ENCODE measurements at places on chromosomes 4 and X.

DNA sequence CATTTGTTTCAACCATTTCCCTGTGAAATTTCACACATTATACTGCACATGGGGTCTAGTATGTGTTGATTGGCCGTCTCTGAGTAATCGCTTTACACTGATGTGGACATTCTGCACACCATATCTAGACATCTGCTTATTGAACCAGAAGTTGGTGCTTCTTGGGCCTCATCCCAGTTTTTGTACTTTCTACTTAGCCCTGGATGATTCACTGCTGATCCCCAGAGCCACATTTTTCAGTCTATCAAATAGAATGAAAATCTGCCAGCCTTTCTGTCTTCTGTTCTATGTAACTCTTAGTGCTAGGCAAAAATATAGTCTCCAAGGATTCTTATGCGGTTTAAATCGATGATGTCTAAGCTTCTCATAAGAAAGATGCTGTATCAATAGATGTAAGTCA lies 40.5 kb upstream of the RELL1 start:
- no peak for DNase-seq

- DNase-seq, result no peak
Measured at GRCh38 chr4:8185295-8185694, 13.8 kb upstream of the SH3TC1 start.

DNA sequence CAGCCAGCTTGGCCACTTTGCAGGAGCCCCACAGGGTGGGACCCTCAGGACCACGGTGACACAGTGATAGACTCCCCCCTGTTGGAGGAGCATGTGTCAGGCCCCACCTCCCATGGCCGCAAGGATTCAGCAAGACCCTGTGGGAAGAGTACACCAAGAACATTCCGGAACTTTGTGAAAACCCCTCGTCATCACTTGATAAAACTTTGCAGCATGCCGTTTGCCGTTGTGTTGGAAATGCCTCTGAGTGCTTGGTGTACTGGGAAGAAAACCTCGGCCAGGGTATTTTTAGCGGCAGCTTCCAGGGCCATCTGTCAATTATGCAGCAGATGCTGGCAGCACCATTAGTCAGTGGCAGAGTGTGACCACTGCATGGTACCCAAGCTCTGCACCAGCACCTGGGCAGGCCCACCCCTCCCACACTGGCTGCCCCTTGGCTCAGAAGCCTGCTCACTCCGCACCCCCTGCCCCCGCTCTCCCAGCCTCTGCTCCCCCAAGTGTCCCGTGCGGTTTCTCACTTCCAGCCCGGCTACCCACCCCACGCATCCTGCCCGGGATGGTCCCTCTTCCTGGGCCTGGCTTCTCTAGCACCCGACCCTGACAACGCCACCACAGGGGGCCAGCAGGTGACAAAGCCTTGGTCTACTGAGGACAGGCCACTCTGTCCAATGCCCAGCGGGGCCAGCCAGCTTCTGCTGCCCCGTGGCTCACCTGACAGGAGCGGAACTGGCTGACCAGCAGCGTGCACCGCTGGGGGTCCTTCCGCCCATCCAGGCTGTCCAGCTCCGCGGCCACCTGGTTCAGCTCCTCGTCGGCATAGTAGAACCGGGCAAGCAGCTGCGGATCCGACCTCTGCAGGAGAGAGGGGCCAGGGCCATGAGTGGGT lies 65.0 kb downstream of the ZFYVE28 start:
- DNase-seq, result no peak

DNA sequence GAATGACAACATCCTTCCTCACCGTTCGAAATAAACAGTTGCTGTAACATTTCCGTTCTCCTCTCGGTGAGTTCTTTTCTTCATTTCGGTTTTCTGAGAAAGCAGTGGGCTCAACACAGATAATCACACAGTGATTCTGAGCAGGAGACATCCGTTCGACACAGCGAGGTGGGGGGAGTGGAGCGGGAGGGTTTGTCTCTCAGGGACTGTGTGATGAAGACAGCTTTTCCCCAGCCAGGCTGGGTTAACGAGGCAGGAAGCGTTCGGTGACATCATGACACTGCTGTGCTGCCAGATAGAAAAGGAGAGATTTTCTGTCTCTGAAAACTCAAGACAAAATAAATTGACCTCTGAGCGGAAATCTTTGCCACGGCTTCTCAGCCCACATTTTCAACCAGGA lies 119.3 kb downstream of the CRLF2 start:
- no peak for DNase-seq

GRCh38 chr4:145839151-145839550 lies 99.5 kb downstream of the ZNF827 start:
- DNase-seq, result no peak

- peak; percentile 67 for DNase-seq
Measured at GRCh38 chrX:7334253-7334935, 186.4 kb upstream of the PUDP start.

GRCh38 chr4:163693211-163693610 lies 198.7 kb downstream of the TMA16 start:
- DNase-seq, result no peak

GRCh38 chr4:7879127-7879526 lies 60.5 kb downstream of the AFAP1 start:
- DNase-seq, result no peak

DNA sequence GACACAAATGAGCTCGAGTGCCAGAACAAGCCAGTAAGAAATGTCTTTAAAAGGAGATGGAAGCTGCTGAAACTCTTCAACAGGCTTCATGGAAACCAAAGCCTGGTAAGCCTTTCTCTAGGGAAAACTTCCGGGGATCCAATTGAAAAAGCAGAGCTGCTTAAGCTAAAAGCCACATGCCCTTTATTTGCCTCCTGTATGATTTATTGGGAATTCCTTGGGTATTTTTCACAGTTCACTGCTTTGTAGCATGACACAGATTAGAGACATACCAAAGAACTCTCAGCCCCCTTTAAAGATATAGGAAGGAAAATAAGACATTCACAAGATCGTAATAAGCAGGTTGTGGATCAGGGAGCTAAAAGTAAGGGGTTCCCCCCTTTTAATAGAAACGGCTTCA lies 6.5 kb upstream of the ARHGAP6 start:
- no peak for DNase-seq

DNA sequence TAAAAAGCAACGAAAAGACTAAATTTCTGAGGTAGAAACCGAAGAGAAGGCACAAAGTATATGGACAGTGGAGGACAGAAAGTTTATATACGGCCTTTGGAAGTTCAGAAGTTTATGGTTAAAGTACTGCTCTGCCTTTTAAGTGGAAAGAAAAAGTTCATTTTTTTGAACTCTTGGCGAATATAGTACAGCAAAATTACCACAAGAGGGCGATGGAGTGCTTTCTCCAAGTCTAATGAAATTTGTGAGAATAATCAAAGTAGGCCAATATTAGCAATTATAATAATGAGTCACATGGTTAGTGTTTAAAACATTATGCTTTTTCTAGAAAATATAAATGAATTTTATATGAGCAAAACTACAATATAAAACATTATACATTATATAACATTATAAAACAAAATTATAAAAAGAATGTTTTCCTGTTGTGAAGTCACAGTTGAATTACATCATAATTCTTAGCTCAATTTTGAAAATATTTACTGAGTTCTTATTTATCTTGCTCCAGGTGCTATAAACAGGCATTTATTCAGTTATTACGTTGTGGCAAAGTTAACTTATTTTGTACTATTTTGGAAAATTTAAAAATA lies 136.2 kb upstream of the BMPR1B start:
- DNase-seq, result peak; percentile 24

GRCh38 chr4:10192331-10192730 lies 75.7 kb upstream of the WDR1 start:
- no peak for DNase-seq

DNA sequence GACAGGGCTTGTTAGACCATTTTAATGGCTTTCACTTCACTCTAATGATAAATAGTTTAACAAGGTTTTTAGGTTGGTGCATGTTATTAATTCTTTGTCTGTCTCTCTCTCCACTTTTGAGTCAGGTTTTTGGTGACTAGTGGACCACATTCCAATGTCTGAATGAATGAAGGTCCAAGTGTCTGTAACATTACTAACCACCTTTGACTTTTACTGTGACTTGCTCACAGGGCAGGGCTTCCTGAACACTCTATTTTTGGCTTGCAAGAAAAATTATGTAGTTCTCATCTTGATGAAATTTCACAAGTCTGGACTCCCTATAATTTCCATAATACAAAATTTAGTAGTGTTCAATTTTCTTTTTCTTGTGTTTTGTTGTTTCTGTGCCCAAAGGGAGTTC lies 78.9 kb upstream of the BMPR1B start:
- no peak for DNase-seq

DNA sequence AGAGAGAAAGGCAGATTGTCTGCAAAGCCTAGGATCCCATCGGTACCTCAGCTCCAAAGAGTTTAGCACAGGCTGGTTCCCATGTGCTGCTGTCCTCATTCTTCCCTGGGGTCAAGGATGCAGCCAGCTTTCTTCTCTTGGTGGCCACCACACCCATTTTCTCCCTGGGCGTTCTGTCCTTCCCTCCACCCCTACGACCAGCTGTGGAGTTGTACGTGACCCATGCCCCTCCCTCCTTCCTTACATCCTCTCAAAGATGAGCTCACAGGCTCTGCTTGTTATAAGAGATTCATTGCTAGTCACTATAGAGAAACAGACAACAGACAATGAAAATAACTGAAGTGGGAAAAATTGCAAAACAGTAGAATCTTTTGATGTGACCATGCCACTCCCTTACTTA lies 74.0 kb upstream of the KLF3 start:
- no peak for DNase-seq

DNA sequence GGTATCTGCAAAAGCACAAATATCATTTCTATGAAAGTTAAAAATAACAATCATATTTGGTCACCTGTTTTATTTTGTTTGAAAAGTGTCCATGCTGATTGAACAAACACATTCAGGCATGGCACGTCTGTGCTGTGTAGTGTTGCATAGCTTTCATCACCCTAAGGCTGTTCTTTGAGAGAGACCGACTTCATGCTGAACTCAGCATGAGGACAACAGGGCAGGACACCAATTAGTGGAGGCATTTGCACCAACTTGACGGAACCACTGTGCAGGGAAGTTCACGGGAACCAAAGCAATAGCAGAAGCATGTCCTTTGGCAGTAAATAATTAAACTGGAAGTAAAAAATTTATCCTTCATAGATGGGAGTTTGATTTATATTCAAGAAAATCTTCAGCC lies 158.4 kb upstream of the SLC7A11 start:
- no peak for DNase-seq

- no peak for DNase-seq
Measured at GRCh38 chrX:118513120-118513898, 17.7 kb downstream of the DOCK11 start.

DNA sequence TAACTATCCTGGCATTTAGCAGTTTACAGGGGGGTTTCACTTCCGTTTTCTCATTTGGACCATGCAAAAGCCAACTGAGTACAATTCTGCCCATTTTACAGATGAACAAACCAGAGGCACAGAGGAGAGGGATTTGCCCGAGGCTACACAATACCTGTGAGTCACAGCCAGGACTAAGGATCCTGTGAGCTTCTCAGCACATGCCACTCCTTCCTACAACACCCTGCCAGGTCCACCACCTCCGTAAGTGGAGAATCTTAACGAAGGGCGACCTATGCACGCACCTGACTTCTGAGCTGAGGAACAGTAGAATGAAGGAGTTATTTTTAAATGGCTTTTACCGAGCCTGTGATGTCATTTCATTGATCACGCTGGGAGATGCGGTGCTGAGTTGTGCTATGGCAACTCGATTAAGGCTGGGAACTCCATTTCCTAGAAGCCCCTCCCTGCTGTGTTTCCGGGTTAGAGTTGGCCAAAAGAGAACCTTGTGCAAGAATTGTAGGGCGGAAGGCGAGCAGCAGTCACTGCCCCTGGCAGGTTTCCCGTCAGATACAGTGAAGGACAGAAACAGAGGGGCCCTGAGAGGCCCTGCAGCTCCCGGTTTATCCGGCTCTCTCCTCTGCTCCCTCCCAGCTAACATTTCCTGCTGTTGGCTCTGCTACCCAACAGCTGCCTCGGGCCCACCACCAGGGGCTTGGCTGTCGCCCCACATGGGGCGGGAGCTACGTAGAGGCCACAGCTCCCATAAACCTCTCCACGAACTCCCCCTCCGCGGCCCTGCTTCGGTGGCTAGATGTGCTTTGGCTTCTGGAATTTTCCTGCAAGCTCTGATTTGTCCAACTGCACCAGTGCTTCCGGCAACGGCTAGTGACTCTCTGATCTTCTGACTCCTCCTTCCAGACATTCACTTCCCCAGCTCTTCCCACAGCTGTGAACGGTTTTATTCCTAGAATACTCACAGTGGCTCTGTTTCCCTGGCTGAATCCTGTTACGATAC lies 75.1 kb upstream of the USP9X start:
- DNase-seq, result peak; percentile 29

DNA sequence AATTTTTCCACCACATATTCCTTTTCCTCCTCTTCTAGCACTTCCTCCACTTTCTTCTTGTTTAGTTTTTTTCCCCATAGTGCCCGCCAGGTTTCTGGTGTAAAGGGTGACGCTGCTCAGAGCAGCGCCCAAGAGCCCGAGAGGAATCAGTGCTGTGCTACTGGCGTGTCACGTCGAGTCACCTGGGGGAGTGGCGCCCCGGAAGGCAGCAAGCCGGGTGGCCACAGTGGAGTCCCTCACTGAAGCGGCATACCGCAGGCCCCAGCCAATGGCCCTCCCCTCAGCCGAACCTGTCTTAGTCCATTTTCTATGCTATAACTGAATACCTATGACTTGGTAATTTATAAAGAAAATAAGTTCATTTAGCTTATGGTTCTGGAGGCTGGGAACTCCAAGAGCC lies 51.5 kb downstream of the SPIN4 start:
- no peak for DNase-seq

DNA sequence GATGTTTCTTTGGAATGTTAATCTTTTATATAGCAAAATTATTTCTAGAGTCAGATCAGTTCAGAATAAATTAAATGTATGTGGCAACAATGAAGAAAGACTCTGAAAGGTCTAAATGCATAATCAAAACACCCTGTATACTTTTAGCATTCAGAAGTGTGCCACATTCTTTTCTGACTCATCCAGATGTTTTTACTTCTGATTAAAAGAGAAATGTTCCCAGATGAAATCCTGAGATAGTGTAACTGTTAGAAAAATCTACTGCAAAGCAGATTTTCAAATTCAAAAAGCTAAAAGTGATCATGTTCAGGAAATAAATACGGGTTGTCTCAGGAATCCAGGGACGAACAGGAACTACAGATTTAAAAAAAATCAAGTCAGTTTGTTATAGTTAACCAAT lies 241.4 kb downstream of the GRIA3 start:
- DNase-seq, result no peak
